HL-60 (cell line): ENCODE measurements at places on chromosomes 4 and X.

GRCh38 chrX:150486011-150486410, 82.4 kb upstream of the MTM1 start:
- peak; percentile 47 for DNase-seq

GRCh38 chr4:82429728-82430192, 502 bp downstream of the HNRNPDL start:
- DNase-seq, result peak; percentile 59

GRCh38 chr4:145396581-145396980, 85.1 kb upstream of the SMAD1 start:
- no peak for DNase-seq

DNA sequence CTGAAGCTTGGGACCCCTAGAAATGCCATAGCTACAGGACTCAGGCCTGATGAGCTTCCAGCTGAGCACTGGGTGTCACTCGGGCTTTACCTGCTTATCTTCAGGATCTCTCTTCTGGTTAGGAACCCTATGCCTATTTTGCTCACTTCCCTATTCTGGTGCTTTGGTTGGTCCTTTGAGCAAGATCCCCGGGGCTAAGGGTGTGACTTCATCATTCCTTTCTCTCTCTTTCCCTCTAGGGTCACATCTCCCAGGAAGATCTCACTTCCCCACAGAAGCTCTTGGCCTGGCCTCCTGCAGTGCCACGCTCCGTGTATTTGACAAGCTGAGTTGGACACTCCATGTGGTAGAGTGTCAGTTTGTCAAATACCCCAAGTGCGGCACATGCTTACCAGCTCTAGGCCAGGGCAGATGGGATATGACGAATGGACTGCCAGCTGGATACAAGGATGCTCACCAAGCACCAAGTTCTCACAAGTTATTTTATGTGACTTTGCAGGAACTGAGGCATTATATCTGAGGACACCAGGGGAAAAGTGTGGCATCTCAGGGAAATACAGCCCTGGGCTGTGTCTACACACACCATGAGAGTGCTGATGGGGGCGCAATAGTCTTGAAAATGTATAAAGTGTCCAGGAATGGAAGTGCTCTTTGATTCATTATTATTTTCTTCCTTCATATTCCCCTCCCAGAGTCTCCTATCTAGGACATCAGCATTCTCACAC, 21.1 kb downstream of the VSIG4 start:
- peak; percentile 74 for DNase-seq

GRCh38 chr4:181687116-181687515, 556.1 kb upstream of the TENM3 start:
- DNase-seq, result no peak

GRCh38 chrX:39125834-39126233, 324.6 kb downstream of the MID1IP1 start:
- DNase-seq, result no peak

DNA sequence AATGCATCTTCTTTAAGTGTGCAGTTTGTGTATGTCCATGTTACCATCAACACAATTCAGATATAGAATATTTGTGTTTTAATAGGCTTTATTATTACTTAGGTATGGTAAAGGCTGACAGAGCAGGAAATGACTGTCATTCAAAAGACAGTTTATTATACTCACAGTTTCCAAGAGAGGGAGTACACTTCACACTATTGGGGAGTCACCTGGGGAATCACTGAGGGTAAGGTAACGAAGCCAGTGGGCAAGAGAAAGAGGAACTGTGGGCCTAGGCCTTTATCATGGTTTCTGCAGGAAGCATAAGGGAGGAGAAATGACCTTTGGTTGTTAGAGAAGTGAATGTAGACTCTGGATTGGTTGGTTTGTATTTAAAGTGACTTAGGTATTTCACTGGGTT, 235.1 kb upstream of the HCCS start:
- DNase-seq, result no peak

DNA sequence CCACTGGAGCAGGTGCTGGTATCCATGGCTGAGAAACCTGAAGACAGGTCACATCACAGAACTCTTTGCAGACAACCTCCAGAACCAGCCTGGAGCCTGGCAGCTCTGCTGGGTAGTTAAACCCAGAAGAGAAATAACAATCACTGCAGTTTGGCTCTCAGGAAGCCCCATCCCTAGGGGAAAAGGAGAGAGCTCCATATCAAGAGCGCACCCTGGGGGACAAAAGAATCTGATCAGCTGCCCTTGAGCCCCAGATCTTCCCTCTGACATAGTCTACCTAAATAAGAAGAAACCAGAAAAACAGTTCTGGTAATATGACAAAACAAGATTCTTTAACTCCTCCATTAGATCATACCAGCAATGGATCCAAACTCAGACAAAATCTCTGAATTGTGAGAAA, 823.2 kb upstream of the FRG1 start:
- no peak for DNase-seq

DNA sequence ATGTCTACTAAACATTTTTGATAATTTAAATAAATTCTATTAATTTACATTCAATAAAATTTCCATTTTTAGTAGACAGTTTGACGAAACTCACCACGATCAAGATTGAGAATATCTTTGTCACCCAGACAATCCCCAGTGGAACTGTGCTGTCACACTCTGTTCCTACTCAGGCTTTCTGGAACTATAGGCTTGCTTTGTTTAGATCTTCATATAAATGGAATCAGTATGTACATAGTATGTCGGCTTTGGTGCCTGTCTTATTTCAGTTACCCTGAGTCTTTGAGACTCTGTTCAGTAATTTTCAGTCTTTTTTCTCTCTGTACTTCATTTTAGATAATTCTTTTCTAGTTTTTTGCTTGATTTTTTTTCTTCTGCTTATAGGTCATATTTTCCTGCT, 163.5 kb upstream of the EMCN start:
- no peak for DNase-seq

GRCh38 chr4:110865611-110866259, 242.9 kb upstream of the PITX2 start:
- DNase-seq, result no peak

GRCh38 chr4:110061076-110061475, 137.3 kb downstream of the ELOVL6 start:
- DNase-seq, result no peak

- no peak for DNase-seq
Observed at GRCh38 chr4:159926871-159927270, 824.0 kb downstream of the RAPGEF2 start.

DNA sequence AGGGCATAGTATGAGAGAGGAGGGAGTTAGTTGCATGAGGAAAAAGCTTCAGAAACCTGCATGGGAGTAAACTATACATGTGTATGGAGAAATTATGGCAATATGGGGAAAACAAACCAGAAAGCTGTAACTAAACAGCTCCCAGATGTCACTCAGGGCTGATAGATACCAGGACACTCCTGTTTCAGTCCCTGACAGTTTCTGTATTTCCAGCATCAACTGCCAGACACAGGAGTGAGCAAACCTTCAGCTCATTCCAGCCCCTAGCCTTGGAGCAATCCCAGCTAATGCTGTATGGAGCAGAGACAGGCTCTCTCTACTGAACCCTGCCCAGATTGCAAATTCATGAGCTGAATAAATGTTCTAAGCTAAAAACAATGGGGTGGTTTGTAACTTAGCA, 382.9 kb upstream of the MAGEB18 start:
- DNase-seq, result no peak

GRCh38 chr4:129490516-129490915, 394.6 kb downstream of the C4orf33 start:
- no peak for DNase-seq

- no peak for DNase-seq
Observed at GRCh38 chrX:42497356-42497755, 280.6 kb downstream of the PPP1R2C start.

DNA sequence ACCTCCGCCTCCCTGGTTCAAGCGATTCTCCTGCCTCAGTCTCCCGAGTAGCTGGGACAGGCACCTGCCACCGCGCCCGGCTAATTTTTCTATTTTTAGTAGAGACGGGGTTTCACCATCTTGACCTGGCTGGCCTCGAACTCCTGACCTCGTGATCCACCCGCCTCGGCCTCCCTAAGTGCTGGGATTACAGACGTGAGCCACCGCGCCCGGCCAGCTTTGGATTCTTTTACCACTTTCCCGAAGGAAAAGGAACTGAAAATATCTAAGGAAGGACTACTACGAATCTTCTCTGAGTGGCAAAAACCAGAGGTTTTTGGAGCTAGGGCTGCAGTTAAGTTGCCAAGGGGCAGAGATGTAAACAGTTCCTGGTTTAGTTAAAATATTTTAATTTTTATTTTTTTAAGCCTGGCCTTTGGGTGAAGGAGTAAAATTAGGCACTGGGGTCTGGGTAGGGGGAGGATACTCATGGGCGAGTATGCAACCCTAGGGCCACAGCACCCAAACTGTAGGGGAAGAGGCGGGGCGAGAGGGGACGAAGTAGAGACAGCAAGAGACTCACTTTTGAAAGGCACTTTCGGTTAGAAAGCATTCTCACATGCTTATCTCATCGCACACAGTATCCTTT, 525 bp upstream of the CISD2 start:
- peak; percentile 11 for DNase-seq

GRCh38 chrX:22139822-22140221, 107.7 kb downstream of the PHEX start:
- DNase-seq, result no peak

DNA sequence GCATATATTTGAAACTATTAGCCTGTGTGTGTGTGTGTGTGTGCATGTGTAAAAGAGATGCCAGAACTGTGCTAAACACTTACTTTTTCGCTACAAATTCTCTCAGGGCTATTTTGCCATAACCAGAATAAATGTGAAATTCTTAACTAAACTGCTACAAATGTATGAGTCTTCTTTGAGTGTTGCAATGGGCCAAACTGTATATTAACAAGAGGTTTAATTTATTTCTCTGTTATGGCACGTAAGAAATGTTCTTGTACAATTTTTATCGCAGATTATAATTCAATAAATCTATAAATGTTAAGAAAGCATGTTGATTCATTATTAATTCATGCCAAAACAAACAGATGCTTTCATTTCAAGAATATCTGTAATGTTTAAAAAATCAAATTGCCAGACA, 454.5 kb upstream of the PCDH7 start:
- DNase-seq, result no peak

DNA sequence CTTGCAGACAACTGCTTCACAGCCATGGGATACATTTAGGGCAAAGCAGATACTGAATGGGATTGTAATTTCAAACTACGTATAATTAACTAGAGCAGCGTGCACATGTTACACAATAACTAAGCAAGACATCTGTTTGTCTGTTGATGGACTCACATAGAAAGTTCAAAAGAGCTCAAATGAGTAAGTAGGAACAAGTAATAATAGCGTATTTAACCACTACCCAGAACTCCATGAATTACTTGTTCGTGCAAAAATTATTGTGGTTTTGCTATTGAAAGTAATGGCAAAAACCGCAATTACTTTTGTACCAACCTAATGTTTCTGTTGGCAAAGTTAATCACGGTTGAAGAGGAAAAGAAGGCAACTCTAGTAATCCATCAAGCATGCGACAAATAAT, 825.4 kb downstream of the PCDH18 start:
- no peak for DNase-seq

DNA sequence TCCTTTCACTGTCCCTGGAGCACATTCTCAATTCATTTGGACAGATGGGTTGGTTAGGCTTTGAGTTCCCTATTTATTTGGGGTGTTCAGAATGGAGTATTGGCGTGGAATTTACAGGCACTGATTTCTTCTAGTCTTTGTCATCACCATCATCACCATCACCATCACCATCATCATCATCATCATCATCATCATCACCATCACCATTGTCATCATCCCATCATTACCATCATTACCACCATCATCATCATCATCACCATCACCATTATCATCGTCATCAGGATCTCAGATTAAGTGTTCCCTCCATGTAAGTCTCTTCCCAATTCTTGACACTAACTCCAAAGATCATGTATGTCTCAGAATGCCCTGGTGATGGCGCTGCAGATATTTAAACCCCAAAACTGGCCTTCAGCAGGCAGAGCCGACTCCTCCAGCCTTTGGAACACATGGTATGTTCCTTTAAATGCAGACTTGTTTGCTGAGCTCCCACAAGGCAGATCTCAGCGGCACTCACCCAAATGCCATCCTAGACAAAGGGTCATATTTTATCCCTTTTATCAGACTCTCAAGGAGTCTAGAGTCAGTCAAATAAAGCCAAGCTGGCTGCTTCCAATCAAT, 19.8 kb upstream of the FAM9A start:
- DNase-seq, result no peak

DNA sequence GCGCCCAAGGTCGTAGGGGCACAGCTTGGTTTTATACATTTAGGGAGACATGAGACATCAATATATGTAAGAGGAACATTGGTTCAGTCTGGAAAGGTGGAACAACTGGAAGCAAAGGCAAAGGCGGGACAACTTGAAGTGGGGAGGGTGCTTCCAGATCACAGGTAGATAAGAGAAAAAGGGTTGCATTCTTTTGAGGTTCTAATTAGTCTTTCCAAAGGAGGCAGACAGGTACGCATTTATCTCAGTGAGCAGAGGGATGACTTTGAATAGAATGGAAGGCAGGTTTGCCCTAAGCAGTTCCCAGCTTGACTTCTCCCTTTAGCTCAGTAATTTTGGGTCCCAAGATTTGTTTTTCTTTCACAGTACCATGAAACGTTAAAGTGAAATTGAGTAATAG, 223.2 kb downstream of the FAM47A start:
- no peak for DNase-seq

DNA sequence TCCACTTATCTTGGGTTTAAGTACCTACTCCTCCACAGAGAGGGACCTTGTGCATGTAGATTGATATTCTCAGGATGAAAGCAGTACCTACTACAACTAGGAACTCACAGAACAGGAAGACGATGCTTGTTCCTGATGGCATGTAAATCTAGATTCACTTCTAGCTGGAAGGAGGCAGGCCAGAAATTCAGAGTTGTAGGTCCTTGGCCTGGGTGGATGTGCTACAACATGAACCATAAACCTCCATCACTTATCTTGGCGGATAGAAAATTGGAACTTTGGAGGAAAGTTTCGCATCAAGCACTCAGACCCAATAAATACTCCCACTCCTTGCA, 9.3 kb upstream of the SMIM20 start:
- DNase-seq, result no peak

GRCh38 chr4:102449751-102450352, 51.3 kb upstream of the NFKB1 start:
- no peak for DNase-seq

DNA sequence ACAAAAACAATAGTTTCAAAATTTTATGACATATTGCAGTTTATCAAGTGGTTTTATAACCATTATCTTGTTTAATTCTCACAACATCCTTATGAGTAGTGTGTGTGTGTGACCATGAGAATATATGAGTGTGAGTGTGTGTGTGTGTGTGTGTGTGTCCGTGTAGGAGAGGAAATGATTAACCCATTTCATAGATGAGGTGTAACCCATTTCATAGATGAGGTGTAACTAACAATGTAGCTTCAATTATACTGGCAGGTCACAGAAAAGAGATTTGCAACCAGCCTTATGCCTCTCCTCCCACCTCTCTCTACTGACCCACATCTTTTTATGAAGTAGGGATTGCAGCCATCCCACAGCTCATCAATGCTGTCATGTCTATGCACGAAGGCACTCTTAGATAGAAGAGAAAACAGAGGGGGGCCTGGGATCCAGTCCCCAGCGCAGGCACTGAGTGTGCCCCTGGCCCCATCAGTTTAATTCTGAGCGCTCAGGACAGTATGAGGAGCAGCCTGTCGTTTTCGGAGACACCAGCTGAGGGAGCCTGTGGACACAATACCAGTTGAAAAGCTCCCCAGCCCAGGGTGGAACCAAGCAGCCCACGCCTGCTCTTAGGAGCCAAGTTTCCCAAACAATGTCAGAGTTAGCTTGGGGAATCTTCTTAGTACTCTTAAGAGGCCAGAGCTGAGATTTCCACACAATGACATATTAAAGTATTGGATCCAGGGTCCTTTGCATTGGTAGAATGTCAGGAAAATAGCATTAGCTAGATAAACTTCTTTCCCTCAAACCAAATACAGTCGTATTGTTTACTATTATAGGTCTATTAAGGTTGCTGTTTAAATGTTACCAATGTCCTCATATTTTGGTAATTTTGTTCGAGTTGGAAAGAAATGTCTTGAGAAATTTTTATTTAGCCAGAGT, 88.6 kb downstream of the PALLD start:
- no peak for DNase-seq
